ENCODE measurements at places on chromosomes 5 and 9.

GRCh38 chr5:136030956-136031611, 2.3 kb downstream of the TGFBI start:
- no peak for DNase-seq

DNA sequence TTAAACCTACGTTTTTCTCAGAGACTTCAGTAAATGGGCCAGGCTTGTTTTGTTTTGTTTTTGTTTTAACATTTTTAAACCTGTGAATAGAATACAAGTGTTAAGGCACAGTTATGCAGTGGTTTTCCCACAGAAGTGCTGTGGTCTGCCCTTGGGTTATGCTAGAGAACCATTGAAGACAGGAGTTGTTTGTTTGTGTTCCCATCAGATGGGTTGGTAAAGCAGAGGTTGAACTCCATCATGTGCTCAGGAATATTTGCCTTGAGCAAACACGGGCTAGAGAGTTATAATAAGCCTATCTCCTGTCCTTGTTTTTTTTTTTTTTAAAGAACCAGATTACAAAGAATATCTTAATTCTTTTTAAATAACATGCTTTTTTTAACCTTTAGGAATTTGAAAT, 28.5 kb downstream of the RHOBTB3 start:
- no peak for DNase-seq

DNA sequence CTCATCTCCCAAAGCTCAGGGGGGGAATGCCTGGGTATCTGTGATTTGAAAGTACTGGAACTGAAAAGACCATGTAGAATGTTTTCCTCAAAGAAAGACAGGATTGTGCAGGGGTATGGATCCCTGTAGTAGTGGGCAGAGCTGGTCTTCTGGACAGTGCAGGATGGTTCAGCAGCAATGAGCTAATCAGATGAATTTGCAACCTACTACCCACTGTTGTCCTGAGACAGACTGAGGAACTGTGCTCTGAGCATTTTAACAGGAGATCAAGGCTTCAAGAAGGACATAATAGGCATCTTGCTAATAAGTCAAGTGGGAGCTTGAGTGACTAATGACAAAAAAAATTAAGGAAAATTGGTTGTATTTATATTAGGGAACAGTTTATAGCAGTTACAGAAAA, 61.7 kb downstream of the FYB1 start:
- DNase-seq, result no peak

GRCh38 chr5:180467028-180467975, 26.9 kb upstream of the CNOT6 start:
- no peak for DNase-seq

DNA sequence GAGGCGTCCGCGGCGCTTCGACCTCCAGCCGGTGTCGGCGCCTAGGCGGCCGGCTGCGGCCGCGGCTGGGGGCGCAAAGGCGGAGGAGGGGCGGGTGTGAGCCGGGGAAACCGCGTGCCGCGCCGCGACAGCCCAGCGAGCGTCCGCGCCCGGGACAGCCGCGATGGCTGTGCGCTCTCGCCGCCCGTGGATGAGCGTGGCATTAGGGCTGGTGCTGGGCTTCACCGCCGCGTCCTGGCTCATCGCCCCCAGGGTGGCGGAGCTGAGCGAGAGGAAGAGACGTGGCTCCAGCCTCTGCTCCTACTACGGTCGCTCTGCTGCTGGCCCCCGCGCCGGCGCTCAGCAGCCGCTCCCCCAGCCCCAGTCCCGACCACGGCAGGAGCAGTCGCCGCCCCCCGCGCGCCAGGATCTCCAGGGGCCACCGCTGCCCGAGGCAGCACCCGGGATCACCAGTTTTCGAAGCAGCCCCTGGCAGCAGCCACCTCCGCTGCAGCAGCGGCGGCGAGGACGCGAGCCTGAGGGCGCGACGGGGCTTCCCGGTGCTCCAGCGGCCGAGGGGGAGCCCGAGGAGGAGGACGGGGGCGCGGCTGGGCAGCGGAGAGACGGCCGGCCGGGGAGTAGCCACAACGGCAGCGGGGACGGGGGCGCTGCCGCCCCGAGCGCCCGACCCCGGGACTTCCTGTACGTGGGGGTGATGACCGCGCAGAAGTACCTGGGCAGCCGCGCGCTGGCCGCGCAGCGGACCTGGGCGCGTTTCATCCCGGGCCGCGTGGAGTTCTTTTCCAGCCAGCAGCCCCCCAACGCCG, 605 bp downstream of the CHSY3 start:
- DNase-seq, result peak; percentile 4

GRCh38 chr5:128826275-128826674, 139.0 kb upstream of the SLC27A6 start:
- no peak for DNase-seq

- DNase-seq, result no peak
These were observed 139.4 kb downstream of the EFNA5 start for GRCh38 chr5:107531308-107531707.

GRCh38 chr5:978054-978453, 30.5 kb upstream of the NKD2 start:
- DNase-seq, result no peak

GRCh38 chr9:5884191-5884590, 6.5 kb upstream of the MLANA start:
- no peak for DNase-seq

DNA sequence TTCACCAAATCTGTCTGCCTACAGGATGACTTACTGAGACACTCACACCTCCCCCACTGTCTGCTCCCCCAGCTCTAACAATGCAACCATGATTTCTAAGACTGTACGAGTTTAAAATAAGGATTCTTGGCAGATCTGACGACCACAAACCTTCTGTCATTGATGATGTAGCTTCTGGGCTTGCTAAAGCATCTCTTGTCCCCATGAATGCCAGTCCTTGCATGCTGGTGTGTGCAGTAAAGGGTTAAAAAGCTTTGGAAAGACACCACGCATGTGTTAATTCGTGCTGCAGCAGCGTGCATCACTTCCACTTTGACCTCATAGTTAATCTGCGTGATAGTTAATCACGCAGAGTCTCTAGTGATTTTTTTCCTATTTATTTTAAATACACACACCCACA, 411 bp upstream of the GABRG2 start:
- DNase-seq, result no peak

DNA sequence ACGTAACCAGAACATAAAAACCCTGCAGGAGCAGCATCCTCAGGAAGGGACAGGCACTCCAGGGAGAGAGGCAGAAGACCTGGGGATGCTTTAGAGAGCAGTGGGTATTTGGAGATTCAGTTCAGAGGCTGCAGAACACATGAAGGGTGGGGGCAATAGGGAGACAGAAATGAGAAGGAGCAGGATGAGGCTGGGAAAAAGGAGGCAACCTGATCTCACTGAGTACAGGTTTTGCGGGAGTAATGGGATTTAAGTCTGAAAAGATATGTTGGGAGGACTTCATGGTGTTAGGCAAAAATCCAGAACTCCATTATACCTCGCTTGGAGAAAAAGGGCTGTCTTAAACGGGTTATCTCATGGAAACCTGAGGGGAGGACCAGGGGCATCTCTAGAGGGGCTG, 41.3 kb upstream of the GARNL3 start:
- no peak for DNase-seq

- no peak for DNase-seq
These were observed 3.6 kb downstream of the SPAAR start for GRCh38 chr9:35912791-35913400.

DNA sequence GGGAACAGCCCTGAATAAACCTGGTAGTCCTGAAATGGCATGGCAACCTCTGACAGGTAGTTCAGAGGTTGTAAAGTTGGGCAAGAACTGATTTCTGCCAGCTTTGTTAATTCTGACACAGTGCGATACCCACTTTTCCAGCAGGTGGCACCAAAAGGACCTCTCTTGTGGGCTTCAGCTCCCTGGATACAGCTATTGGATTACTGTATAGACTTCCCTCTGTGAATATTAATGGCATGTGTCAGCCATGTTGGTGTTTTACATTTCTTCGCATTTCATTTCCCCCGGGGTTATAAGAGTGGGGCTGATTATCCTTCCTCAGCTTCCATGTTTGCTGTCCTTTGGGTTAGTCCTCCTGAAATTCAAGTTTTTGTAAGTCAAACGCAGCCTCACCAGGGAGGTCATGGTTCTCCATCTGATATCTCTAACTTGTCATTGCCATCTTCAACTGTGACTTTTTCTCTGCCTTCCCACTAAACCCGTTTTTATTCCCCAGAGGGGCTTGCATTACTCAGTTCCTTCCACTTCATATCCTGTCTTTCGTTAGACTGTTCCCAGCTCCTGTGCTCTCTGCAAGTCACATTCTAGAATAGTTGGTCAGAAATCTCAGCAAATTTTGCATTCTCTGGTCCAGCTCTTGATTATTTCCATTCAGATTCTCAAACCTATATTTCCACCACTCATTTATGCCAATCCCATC, 135.6 kb downstream of the LIFR start:
- peak; percentile 76 for DNase-seq

DNA sequence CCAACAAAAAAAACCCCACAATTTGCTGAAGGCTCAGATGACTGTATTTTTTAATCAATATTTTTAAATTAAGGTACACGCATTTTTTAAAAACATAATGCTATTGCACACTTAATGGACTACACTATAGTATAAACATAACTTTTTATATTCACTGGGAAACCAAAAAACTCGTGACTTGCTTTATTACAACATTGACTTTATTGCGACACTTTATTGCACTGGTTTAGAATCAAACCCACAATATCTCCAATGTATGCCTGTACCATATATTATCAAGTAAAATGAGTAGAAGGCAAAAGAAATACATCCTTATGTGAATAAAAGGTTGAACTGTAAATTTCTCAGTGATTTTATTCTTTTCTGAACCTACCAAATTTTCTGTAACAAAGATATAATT, 53.7 kb downstream of the RICTOR start:
- DNase-seq, result no peak

GRCh38 chr9:134709512-134710270, 68.1 kb downstream of the COL5A1 start:
- no peak for DNase-seq

GRCh38 chr5:89513299-89514044, 630.5 kb upstream of the MEF2C start:
- no peak for DNase-seq

GRCh38 chr9:7561527-7562080, 238.0 kb downstream of the DMAC1 start:
- no peak for DNase-seq

GRCh38 chr9:20508242-20508641, 114.1 kb downstream of the MLLT3 start:
- DNase-seq, result no peak

DNA sequence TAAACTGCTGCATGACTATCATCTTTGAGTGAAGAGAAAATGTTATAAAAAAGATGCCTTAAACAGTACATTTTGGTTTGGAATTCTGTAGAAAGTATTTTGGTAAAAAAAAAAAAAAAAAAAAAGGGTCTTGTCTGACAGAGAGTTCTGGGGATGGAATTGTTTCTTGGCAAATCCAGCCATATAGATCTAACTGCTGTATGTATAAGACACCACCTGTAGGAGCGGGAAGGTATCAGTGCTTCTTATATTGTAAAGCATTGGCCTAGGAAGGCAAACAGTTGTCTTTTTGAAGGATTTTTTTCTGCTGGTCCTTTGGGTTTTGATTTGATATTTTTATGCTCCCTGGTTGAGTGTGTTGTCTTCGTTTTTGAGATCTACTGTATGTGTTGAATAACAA, 2.8 kb downstream of the PURA start:
- no peak for DNase-seq

- DNase-seq, result no peak
These were observed 131.5 kb downstream of the ZNF354C start for GRCh38 chr5:179191506-179192184.

DNA sequence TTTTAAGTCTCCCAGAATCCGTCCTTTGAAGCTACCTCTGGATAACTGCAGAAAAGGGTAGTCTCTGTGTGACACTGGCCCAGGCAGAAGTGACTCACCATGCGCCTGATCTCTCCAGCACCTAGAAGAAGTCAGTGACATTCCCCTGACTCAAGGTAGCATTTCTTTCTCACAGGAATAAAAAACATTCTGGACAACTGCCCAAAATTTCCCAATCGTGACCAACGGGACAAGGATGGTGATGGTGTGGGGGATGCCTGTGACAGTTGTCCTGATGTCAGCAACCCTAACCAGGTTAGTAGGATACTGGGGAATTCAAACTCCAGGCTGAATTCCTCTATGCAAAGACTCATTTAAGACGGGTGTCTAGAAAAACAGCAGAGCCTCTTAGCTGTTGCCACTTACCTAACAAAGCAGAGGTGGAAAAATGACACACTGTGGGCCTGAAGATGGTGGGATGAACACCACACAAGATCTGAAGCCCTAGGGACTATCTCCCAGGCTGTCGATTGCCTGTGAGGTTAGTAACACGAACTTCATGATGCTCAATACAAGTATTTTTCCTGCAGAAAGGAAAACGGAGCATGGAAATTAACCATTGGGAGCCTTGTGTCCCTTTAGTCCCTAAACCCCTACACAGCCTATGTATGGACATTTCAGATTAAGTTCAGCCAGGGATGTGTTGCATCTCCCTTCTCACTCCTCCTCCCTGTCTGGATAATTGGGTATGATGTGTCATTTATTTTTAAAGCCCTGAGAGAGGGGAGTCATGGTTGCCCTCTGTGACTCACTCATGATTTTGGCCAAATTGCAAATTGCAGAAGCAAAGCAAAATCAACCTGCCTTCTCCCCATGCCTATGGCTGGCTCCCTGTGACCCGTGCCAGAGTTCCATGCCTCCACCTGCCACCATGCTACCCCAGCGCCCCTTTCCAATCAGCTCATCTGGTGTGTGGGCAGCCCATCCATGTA, 37.2 kb downstream of the THBS4 start:
- DNase-seq, result no peak

Data from NCI-H2081 (cell line).